ENCODE measurements at places on chromosomes 2 and 18.

GRCh38 chr2:78941751-78942150 is 83.8 kb upstream of the REG3G start:
- DNase-seq: no peak

GRCh38 chr2:163610817-163611556 is 124.8 kb downstream of the FIGN start:
- peak; percentile 40 for DNase-seq

DNA sequence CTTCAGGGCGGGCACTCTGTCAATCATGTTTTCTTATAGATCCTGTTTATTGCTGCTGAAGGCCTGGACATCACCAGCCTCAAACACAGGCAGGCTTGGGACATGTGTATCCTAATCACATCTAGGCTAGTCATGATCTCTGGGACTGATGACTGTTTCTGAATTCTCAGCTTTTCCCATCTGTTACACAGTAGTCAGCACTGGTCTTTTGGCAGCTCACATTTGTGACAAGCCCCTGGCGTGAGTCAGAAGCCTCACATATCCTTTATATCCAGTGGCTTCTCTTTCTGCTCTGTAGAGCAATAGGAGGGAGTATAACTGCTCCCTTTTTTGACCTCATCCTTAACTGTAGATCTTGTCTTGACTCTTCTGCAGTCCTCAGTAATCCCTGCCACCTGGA is 4.5 kb downstream of the SEMA4F start:
- DNase-seq: no peak

- DNase-seq: no peak
Observed at GRCh38 chr18:36592282-36592681, 236.5 kb downstream of the TPGS2 start.

- DNase-seq: no peak
Observed at GRCh38 chr2:3116371-3116770, 261.2 kb downstream of the EIPR1 start.

DNA sequence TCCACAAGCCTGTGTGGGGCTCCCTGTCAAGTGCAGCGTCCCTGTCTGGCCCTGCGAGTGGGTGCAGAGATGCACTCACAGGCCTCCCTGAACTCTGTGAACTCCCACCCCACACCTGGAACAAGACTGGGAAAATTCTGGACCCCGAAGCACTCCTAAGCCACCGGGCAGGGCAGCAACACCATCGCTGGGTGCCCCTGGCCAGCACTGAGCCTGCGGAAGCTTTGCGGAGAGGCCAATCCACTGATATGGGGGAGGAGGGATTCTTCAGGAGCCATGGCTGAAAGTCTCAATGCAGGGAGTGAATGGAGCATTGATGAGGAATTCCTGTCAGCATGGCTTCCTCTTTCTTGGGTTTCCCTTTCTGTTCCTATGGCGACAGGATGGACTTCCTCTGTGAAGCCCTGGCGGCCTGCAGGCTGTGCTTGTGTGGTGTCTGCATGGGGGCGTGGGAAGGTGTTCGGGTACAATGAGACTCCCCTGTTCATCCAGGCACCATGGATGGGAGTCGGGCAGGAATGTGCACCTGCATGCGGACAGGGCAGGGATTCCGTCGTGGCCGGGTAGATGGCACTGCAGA is 15.1 kb downstream of the TRIB2 start:
- peak; percentile 34 for DNase-seq

DNA sequence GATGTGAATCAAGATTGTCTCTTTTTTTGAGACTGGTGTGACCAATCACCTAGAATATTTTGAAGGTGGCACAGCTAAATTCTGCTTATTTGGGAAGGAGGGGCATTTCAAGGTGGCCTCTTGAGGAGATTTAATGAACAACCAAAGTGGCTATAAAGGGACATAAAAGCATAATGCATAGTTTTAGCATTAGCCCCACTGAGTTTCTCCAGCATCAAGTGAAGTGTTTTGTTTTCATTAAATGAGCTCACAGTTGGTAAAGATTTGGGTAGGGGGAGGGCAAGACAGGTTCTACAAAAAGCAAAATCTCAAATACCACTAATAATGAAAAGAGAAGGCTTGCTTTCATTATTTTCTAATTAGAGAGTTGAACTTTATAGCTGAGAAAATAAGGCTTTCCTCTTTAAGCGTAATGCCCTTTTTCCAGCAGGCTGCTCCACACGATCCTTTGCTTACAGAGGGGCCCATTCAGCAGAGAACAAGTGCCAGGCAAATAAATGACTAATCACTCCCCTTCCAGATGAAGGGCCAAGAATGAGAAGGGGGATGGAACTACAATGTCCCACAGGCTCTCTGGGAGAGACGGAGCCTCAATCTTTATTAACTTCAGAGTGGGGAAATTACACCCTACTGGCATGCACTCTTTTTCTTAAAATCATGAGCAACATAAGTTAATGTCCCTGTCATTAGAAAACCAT is 35.9 kb downstream of the LHCGR start:
- no peak for DNase-seq

DNA sequence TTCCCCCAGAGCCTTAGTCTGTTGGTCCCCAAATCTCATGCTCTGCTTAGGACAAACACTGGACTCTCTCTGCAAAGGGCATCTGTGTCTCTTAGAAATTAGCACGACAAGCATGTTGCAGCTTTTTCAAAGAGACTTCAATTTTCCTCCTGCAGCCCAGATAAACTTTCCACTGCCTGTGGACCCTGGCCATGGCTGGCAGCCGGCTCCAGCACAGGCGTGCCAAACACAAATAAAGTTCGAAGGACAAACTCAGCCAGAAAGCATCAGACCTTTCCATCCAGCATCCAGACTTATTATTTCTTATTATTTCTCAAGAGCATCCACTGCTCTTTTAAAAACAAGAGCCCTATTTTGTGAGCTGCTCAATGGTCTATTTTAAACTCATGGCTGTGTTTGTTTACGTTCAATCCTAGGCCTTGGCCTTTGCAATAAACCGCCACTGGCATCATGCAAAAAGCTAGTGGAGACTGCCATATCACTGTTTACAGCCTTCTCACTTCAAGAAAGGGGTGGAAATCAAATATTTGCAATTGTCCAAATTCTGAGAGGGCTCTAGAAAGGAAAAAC is 300.8 kb downstream of the BCL11A start:
- DNase-seq: no peak

- DNase-seq: no peak
Observed at GRCh38 chr2:215460682-215461382, 25.0 kb upstream of the FN1 start.

DNA sequence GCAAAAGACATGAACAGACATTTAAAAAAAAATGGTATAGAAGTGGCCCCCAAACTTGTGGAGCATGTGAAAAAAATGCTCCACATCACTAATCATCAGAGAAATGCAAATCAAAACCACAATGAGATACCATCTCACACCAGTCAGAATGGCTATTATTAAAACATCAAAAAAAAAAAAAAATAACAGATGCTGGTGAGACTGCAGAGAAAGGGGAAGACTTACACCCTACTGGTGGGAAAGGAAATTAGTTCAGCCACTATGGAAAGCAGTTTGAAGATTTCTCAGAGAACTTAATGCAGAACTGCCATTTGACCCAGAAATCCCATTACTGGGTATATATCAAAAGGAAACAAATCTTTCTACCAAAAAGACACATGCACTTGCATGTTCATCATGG is 164.8 kb downstream of the RIT2 start:
- no peak for DNase-seq

DNA sequence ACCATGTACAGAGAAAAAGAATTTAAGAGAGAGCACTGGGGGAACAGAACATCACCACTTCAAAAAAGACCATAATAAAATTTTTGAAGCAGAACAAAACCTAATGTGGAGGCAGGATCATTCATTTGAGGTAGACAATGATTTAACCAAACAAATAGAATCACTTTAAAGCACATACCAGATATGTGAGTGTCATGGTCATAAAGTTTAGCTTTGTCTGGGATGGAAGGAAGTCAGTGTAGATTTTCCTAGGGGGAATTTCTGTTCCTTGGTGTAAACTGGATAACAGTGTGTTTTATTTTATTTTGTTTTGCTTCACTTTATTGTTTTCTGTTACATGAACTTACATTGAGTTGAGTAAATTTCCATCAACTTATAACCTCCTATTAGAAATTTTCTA is 120.8 kb downstream of the CRIM1 start:
- DNase-seq: no peak

DNA sequence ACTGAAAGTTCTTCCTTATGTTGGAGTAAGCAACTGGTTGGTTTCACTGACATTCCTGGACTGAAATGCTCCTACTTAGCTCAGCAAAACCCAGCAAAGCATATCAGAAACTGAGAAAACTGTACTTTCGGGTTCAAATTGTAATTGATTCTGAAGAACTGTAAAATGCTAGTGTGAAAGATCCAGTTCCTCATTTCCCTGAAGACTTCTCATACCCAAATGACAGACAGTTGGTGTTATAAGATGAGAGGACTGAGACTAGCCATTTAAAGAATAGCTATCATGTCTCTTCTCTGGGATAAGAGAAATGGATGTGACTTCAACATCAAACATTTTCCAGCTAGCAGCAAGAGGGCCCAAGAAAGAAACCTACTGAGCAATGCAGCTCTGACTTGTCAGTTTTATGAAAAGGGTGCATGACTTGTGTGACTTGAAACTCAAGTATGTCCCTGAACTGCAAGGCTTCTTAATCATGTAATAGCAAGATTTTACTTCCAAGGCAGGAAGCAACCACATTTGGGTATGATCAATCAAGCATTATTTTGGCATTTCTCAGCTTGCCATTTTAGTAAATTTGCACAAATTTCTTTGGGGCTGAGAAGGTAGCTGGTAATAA is 420.3 kb upstream of the MMADHC start:
- no peak for DNase-seq

- no peak for DNase-seq
Observed at GRCh38 chr2:184113696-184114403, 484.5 kb upstream of the ZNF804A start.
